ENCODE measurements at places on chromosomes 7 and 10.

GRCh38 chr10:104324221-104324686 is 14.0 kb downstream of the ITPRIP start:
- no peak for DNase-seq

DNA sequence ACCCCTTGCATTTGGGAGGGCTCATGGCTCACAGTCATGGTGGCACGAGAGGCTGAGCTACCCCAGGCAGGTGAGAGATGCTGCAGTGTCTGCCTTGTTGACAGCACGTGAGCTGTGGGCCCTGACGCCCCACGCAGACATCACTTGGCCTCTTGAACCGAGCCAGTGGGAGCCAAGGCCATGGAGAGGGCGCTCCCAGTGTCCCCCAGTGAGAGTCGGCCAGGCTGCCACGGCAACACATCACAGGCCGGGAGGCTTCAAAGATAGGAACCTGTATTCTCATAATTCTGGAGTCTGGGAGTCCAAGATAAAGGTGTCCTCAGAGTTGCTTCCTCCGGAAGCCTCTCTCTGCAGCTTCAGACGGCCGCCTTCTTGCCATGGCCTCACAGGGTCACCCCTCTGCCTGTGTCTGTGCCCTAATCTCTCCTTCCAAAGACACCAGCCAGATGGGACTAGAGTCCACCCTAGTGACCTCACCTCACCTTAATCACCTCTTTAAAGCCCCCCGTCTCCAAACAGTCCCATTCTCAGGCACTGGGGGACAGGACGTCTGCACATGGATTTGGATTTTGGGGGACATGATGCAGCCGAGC is 119.6 kb downstream of the KLF6 start:
- DNase-seq, result no peak

DNA sequence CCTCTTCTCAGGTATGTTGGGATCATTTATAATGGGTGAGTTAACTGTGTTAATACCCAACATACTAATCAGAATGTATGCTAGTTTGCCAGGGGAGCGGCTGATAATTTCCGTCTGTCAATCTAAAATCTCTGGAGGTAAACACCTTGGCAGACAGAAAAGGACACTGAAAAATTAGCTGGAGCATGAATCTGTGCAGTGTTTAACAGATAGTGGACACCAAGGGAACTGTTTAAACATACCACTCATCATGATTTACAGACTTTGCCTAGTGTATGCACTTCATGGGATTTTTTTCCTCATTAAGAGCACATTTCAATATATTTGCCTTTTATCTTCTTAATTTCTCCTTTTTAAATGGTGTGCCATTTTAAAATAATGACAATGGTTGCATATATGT is 68.2 kb downstream of the SLC13A1 start:
- DNase-seq, result no peak

DNA sequence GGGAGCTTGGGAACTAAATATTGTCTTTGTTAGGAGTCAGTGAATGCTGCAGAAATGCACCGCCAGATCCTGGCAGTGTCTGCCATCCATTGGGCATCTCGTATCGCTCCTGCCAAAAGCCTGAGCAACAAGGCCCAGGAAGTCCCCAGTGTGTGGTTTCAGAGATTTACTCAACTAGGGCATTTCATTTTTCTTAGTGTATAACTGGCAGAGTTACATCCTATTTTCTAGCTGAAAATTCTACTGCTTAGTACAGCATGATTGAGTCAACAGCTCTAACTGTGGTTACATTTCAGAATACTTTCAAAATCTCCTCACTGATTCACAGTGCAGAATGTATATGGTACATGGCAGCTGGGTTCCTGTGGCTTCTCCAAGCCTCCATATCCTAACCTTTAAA is 95.8 kb upstream of the CREB5 start:
- no peak for DNase-seq

GRCh38 chr7:38929460-38930171 is 20.6 kb upstream of the VPS41 start:
- DNase-seq, result no peak

GRCh38 chr7:158959021-158959717 is 102.8 kb downstream of the DYNC2I1 start:
- DNase-seq, result no peak

GRCh38 chr7:32494946-32495297 is 367 bp upstream of the AVL9 start:
- DNase-seq, result no peak

GRCh38 chr10:49104323-49104722 is 11.0 kb downstream of the VSTM4 start:
- no peak for DNase-seq

- DNase-seq, result no peak
These were observed 57.5 kb downstream of the AGMO start for GRCh38 chr7:15504351-15504750.

DNA sequence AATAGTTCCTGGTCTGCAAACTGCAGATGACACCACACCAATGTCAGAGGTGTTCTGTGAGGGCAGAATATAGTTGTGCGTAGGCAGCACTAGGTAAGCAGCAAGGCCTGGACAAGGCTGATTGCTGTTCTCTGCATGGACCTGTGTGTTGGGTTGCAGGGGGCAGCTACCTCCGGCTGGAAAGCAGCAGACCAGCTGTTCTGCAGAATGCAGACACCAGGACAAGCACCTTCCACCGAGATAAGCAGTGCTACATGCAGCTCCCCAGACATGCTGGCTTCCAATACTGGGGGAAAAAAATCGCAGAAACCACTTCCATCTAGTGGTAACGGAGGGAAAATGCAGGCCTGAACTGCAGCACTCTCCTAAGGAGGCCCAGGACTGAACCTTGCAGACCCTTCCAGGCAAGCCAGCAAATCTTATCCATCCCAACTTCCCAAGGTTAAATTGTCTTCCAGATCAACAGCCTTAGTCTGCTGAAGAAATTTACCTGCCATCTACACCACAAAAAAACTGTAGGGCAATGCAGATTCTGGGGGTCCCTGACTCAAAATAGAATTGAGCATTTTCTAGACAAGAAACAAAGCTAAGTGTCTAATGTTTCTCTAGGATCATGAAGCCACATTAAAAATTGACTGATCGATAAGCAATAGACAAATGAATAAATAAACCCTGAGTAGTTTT is 50.5 kb upstream of the COBL start:
- DNase-seq, result no peak

- no peak for DNase-seq
These were observed 365.9 kb downstream of the INHBA start for GRCh38 chr7:41336981-41337380.

DNA sequence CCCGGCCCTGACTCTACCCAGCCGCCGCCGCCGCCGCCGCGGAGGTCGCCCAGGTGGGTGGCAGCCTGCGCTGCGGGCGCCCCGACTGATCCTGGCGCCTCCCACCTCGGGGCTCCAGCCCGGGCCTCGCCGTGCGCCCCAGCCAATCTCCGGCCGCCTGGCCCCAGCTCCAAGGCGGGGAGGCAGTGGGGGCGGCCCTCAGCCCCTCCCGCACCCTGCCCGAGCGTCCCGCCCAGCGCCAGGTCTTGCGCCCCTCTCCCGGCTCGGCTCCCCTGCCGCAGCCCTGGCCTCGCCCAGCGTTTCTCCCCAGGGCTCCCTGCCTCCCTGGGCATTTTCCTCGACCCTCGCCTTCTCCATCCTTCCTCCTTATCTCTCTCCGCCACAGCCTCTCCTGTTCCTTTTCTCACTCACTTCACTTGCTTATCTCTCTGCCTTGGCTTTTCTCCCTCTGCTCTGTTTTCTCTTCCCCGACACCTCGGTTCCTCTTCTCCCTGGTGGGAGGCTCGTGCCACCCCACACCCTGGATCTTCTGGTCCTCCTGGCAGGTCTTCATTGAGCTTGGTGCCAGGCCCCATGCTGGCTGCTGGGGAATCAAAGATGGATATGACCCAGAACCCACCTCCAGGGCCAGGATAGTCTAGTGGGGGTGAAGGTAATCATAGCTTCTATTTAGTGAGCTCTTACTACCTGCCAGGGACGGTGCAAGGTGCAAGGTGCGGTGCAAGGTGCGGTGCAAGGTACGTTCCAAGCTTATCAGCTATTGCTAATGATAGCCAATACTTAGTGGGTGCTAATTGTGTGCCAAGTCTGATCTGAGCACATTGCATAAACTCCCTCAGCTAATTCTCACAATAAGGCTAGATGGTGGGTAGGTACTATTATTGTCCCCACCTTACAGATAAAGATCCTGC is at the start of gene SFRP5:
Gene SFRP5 (minus strand): TSS at position 87 of the 911 bp plus-strand sequence. CDS start 166 bp downstream, outside the sequence.
- DNase-seq, result no peak

- DNase-seq, result no peak
These were observed 64.4 kb upstream of the ARID5B start for GRCh38 chr10:61836888-61837754.

DNA sequence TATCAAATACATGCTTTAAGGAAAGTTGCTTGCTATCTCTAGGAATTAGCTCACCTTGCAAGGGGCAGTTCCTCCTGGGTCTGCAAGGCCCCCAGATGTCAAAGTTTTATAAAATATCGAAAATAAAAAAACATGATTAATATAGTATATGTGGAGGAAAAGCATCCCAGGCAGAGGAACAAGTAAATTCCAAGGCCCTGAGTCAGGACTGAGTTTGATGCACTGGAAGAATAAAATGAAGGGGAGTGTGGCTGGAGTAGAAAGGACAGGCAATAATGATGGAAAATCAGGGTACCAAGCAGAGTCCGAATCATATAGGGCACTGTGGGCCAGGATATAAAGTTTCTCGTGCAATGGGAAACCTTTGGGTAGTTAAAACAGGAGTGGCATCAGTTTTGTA is 112.4 kb upstream of the EEPD1 start:
- no peak for DNase-seq

DNA sequence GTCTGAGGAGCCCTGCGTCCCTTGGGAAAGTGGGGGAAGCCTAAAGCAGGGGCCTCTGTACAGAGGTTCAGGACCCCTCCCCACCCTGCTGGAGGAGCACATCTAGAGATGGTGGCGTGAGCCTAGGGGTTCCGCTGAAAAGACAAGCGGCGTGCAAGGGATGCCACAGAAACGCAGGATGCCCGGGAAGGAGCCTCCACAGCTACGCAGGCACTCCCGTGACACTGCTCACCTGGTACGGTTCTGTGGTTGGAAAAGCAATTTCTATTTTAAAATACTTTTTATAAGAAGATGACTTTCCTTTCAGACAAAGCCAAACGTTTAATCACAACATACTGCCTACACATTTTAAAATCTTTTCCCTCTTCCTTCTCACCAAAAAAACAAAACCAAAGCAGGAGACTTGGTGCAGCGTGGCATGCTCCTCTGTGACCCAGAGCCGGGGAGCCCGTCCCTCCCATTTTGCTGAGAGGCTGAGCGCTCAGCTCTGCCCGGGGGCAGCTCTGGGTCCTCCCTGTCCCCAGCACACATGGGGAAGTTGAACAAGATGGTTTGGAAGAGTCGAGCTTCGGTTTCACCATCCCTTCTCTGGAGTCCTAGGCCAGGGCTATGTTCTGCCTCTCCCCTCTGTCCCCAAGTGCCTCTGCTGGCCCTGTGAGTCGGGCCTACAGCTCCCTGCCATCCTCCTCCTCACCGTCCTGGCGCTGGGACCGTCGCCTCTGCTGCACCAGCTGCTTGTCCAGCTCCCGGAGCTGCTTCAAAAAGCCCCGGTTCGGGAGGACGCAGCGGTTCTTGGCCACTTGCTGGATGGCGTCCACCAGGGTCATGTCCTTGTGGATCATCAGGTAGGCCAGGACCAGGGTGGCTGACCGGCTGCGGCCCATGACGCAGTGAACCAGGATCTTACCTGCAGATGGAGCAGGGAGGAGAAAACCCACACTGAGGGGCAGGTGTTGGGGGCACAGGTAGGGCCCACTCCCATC is 74.0 kb upstream of the SAMD8 start:
- DNase-seq, result no peak

DNA sequence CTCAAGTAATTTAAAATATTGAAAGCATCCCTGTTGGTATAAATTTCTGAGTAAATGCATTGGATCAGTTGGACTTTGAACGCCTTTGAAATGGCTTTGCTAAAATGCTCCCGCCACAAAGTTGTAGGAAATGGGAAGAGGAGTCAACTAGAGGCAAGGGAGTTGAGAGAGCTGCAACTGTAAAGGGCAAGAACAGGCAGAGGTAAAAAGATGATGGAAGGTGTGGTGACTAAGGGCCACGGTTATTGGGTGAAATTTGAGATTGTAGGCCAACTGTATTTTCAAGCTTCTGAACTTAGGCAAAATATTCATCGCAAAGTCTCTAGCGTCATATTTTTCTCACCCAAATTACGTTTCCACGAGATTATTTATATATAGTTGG is 595 bp upstream of the SUMF2 start:
- DNase-seq, result no peak

- DNase-seq, result no peak
These were observed 45.4 kb downstream of the APBB1IP start for GRCh38 chr10:26483554-26483953.

- no peak for DNase-seq
These were observed 23.6 kb upstream of the HBP1 start for GRCh38 chr7:107145067-107145838.

DNA sequence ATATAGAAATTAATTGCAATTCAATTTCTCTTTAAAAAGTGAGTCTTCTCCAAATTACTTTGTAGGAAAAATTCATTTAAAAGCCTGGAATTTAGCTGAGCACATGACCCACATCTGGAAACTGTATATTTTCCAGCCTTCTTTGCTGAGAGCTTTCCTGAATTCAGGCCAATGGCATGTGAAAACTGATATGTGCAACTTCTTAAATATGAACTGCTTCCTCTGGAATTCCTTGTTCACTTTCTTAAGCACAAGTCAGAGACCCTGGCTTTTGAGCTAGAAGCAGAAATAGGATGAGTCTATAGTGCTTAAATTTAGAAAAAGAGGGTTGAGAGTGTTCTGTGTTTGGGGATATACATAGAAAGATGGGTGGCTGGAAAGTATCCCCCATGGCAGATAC is 365.1 kb upstream of the MTPN start:
- DNase-seq, result no peak

- no peak for DNase-seq
These were observed 112.8 kb downstream of the PTEN start for GRCh38 chr10:87976101-87976743.

DNA sequence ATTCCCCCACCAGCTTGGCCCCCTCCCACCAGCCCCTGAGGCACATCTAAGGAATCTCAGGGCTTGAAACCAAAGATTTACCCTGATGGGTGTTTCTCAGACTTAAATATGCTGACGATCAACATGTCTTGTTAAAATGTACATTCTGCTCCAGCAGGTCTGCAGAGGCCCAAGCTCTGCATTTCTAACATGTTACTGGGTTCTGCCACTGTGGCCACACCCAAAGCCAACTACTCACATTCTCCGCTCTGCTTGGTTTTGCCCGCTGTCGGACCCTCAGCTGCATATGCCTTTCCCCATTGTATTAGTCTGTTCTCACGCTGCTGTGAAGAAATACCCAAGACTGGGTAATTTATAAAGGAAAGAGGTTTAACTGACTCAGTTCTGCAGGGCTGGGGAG is 8.9 kb downstream of the PIP4K2A start:
- DNase-seq, result no peak

- DNase-seq, result no peak
These were observed 224.8 kb upstream of the LYZL1 start for GRCh38 chr10:29063806-29064644.

DNA sequence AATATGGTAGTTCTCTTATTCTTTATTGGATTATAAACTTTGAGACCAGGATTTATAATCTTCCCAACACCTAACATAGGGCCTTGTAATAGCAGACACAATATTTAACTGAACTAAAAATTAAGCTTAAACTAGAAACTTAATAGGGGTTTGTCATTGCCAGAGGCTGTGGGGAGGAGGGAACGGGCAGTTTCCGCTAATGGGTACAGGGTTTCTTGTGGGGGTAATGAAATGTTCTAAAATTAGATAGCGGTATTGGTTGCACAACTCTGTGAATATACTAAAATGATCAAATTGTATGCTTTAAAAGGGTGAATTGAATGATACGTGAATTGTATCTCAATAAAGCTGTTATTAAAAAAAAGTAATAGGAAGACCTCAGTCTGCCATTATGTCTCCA is 45.4 kb downstream of the NT5C2 start:
- no peak for DNase-seq

- no peak for DNase-seq
These were observed 12.5 kb downstream of the ITGB8 start for GRCh38 chr7:20343205-20343604.
